ENCODE measurements at places on chromosomes 2 and 18. TPM values are rescaled to one million over a fixed set of nuclear protein-coding genes. Genes with fewer than 3 reads are reported as not detected.

- DNase-seq: no peak
Observed at GRCh38 chr2:149994057-149994728, 406.6 kb upstream of the MMADHC start.

GRCh38 chr18:5998907-5999306 is 103.6 kb upstream of the TMEM200C start:
- DNase-seq: no peak

Gene IL1F10
- total RNA-seq: not detected

DNA sequence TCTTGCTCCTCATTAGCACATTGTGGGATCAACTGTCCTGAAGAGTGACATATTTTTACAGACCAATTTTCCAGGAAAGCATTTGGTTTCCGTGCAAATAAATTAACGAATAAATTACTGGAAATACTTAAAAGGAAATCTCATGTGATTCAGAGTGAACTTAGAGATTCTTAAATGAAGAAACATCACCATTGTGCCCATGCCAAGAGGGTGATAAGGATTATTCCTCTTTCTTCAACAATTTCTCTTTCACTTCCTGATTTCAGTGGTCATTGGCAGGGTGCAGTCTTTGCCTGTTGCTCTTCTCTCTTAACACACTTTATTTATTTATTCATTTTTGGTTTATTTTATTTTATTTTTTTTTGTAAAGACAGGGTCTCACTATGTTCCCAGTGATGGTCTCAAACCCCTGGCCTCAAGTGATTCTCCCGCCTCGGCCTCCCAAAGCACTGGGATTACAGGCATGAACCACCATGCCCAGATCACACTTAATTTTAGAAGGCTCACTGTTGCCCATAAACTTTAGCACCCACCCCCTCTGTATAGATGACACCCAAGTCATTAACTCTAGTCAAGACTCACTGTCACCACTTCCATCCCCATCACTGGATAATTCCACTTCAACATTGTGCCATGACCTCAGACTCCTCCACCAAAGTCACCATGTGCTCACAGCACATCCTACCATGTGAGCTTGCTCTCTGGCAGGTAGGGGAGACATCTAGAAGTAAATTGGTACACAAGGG is 92.6 kb upstream of the CERS6 start:
- no peak for DNase-seq

GRCh38 chr2:222232372-222232771 is 66.4 kb downstream of the PAX3 start:
- no peak for DNase-seq

Gene PROKR1
- 0.66 TPM for total RNA-seq

DNA sequence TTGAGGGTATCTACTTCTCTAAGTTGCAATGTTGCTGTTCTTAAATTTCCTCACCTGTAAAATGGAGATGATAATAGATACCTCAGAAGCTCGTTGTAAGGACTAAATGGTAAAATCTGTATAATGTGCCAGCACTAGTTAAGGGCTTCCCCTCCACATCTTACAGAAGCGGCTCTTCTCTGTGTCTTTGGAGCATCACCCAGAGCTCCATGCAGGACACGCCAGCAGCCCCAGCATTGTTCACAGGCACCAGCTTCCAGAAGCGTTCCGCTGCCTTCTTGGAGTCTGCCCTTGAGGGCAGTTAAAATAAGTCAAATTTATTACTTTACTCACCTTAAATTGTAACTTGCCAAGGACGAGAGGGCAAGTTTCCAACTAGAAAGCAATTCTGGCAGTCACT is 5.8 kb downstream of the DCDC2C start:
- DNase-seq: no peak

DNA sequence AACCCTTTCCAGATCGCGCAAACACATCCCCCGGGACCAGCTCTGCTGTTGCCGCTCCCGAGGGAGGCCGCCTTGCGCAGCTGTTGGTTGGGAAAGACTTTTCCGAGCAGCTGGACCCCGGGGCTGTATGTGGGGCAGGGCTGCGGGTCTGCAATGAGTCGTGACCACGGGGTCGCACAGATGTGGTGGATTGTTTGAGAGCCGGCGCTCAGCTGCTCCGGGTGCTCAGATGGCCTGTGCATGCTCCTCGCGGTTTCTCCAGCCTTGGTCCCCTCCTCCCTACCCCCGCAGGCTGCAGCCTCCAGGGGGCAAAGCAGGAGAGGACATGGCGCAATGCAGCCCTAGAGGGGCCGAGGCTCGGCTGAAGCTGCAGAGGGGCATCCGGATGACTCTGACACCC is 105.2 kb upstream of the OTOS start:
- no peak for DNase-seq

Gene SERPINB5
- 17.4 TPM for total RNA-seq

DNA sequence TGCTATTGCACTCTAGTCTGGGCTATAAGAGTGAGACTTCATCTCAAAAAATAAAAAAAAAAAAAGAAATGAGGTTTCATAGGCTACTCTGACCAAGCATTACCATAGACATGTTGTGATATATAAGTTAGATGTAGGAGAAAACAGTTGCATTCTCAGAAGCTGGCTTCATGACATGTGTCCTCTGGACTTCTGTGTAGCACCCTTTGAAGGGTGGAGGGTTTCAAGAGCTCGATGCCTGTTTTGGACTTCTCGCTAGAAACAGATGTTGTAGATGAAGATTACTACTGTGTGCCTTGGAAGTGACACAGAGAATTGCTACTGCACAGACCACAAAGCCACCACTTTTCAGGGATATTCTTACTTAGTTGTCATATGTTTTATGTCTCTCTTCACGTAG is 91.0 kb downstream of the TMEM247 start:
- DNase-seq: no peak

Gene RBM44
- total RNA-seq: 1.4 TPM

DNA sequence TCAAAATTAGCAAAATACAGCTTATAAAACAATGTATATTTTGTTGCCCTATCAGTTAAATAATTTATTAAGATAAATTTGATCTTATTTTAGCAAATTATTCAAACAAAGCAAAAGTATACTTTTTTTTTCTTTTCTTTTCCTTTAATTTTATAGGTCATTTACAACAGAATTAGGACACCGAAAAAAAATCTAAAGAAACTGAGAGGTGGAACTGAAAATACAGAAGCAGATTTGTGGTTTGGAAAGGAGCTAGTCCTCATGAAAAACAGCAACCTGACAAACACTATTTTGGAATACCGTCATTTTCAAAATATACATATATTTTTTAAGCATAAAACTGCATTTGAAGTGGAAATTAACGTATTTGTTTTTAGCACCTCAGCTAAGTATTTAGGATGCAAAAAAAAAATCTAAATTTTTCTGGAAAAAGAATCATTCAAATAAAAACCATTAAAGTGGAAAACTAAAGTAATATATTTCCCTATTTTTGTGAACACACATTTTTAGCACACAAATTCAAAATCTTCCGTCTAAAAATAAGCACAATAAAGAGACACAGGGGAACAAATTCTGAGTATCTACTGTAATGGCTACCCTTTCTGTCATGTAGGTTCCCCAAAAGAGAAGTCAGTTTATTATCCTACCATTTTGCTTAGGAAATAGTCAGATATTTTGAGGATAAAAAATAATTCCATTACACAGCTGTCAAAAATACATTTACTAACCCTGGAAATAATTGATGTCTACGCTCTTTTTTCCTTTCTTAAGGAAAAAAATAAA is 2.7 kb downstream of the CCDC88A start:
- DNase-seq: no peak

DNA sequence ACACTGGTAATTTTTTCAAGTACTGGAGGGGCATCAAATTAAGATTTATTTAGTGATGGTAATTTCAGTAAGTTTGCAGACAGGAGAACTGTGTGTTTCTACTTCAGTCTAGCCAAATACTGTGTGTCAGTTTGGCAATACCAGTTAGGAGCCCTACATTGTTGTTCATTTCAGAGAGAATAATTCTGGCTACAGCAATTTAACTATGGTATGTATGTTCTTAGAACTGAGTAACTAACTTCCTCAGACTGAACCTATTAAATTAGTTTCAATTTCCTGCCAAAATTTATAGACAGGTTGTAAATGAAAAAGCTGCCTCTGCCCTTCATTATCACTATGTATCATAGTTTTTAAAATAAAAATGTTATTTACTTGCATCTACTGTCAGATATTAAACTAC is 332.4 kb downstream of the PARD3B start:
- DNase-seq: no peak

Gene ME2
- total RNA-seq: 33.4 TPM

DNA sequence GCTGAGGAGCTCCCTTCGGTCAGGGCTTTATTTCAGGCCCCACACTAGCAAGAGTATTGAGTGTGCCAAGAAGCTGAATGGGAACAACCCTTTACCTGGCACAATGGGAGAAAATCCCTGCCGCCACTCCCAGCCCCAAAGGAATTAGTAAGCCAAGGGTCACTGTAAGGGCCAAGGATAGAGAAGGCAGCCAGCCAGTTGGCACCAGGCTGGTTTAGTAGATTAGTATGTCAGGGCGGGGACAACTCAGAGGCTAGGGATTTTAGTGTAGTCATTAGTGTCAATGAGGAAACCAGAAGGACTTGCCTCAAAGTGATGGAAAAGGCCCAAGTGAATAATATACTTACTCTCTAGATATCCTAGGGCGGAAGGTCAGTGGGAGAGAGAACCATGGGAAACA is 34.9 kb upstream of the CYP26B1 start:
- DNase-seq: no peak

Gene DLX2
- not detected for total RNA-seq

DNA sequence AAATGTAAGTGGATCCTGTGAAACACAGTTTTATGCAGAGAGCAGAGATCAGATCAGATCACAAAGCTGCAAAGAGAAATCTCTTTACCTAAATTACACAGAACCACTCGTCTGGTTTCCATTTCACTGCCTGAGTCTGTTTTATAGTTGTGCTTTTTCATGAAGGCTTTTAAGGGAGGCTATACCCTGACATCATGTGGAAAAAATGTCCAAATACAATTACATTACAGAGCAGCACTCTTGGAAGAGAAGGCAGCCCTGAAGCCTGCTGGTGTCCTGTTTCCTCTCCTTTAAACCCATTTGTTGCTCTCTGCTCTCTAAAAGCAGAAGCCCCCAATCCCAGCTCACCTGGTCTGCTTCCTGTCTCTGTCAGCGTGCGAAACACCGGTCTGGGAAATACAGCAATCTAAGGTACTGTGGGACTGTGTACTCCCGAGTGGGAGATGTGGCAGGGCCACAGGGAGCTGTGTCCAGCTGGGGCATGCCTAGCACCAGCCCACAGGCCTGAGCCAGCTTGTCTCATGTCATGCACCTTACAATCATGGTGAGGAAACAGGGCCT is 24.8 kb upstream of the ZFP36L2 start:
- DNase-seq: no peak

DNA sequence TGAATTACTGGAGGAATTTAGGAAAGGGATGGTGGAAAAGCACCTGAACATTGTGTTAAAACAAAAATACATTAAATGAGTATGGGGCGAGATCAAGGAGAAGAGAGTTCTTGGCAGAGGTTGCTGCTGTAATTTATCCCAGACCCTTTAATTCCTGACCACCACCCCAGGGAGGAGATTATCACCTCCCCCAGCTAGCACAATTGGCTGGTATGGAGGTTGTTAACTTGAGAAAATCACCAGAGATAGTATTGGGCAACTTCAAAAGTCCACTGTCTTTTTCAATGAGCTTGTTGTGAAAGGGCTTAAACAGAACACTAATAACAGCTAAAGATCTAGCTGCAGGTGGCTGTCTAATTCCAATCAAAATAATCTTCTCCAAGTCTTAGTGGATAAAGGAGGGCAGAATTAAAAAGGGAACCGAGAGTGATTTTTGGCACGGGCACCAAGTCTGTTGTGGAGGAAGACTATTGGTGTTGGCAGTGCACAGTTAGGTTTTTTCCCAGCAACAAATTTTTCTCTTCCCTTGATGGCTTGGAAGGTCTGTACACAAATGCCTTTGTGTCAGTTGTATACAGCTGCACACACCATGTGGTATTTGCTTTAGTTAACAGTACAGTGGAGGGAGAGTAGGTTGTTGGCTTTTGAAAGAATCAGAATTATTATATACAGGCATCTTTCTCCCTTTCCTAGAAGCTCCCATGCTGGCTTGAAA is 289.5 kb downstream of the SLC4A3 start:
- no peak for DNase-seq

Gene TUBA3E
- not detected for total RNA-seq

Gene EFHD1
- 67.2 TPM for total RNA-seq

DNA sequence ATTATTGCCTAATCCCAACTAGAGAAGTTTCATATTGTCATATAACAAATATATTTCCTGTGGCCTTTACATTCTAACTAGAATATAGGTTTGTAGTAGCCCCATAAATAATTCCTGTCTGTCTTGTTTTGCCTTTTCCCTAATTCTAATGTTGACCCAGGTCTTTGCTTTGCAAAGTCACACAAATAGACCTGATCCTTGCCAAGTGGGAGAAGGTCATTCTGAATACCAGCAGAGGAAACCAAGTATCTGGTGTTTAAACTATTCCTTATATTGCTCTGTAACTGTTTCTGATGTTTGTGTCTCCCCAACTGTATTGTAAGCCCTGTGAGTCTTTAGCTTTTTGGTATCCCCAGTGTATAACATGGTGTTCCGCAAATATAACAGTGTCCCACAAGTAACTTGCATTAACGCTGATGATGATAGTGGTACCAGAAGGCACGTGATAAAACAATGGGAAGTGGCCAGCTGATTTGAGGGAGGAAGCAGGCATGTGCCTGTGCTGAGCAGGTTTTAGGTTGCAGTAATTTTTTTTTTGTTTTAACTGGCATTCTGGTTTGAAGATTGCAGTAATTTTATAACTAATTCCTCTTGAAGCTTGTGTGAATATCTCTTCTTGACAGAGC is 11.1 kb downstream of the HADHB start:
- DNase-seq: no peak

Gene GAREM2
- 1.4 TPM for total RNA-seq

Gene LAMA1
- 0.48 TPM for total RNA-seq

DNA sequence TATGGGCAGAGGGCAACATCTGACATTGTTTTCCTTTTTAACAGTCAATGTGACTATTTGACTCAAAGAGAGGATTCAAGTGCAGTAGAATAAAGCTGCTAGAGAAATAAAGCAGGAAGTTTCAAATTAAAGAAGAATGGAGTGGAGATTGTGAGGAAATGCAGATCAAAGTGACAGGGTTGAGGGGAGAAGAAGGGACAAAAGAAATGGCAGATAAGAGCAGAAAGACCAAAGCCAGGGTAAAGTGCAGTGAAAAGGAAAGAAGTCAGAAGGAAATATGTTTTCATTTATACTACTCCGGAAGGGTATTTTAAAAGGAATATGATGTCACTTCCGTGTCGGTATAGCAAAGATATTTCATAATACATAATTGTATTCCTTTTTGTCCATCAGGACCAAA is 297.5 kb upstream of the CRIM1 start:
- no peak for DNase-seq

GRCh38 chr2:221649051-221649775 is 77.1 kb upstream of the EPHA4 start:
- no peak for DNase-seq

DNA sequence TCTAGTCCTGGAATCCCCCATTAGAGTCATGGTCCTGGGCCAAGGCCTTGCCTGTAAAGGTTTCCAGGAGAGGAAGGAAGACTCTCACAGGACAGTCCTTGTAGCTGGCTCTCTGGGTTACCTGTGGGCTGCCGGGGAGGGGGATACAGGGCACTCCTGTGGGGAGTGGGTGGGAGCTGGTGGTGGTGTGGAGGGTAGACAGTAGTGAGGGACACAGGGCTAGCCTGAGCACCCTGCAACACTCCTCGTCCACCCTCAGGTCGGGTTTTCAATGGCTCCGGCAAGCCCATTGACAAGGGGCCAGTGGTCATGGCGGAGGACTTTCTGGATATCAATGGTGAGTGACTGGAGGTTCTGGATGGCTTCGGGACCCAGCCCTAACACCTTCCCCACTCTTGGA is 19.7 kb upstream of the ANKRD53 start:
- no peak for DNase-seq
